T-helper 9 cell (primary cell): ENCODE measurements at places on chromosomes 7 and 10.

GRCh38 chr7:92595281-92595680, 5.1 kb upstream of the FAM133B start:
- DNase-seq, result no peak

GRCh38 chr10:110410329-110411046, 87.2 kb upstream of the DUSP5 start:
- no peak for DNase-seq

- DNase-seq, result no peak
Measured at GRCh38 chr7:101168412-101169049, 3.2 kb upstream of the VGF start.

DNA sequence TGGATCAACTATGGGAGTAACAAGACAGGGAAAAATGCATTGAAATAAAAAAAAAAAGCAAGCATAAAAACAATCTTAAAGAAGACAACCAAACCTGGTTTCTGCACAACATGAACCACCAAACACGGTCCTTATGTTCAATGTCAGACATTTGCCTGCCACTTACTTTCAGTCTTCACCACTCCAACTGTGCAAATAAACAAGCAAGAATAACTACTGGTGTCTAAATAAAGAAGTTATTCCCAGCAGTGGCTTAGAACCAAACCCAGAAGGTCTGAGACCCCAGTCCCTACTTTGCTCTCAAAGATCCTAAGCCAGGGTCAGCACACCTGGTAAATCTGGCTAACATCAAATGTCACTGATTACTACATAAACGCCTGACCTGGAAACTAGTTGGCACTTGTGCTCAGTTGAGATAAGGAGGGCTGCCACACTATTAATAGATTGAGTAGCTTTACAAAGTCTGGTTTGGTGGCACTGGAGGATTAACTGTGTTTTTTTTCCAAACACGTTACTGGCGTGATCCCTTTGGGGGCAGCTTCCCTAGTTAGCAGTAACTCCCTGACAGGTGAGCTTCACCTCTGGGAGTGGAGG, 62.7 kb upstream of the ABLIM1 start:
- no peak for DNase-seq

- DNase-seq, result no peak
Measured at GRCh38 chr7:41874201-41874785, 171.4 kb upstream of the INHBA start.

DNA sequence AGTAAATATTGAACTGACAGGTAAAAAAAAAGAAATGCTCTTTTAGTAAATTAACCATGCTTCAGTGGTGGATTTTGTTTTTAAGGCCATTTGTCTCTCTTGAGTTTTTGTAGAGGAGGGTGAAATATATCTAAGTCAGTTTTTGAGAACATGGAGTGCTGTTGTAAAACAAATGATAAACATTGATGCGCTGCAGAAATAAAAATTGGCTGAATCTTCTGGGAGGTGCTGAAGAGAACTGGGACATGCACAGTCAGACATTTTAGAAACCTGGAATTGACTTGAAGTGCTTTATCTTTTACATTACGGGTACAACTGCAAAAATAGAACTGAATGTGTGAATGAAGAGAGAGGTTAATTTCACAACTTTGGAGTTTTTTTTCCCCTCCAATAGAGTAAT, 203.0 kb upstream of the HDAC9 start:
- DNase-seq, result no peak

DNA sequence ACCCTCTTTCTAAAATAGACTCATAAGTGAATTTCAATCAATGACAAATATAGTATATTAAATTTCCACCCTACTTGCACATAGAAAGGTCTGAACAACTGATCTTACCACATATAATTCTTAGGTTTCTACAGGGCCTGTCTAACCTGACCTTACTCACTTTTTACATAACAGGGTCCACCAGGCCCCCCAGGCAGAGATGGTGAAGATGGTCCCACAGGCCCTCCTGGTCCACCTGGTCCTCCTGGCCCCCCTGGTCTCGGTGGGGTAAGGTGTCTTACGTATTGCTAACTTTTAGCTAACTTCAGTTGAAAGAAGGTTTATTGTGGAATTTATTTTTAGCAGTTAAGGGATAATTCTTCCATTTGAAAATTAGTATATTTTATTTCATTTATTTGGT, 5.3 kb downstream of the COL1A2 start:
- no peak for DNase-seq

GRCh38 chr10:43868952-43869351, 220.3 kb upstream of the ZNF32 start:
- no peak for DNase-seq

DNA sequence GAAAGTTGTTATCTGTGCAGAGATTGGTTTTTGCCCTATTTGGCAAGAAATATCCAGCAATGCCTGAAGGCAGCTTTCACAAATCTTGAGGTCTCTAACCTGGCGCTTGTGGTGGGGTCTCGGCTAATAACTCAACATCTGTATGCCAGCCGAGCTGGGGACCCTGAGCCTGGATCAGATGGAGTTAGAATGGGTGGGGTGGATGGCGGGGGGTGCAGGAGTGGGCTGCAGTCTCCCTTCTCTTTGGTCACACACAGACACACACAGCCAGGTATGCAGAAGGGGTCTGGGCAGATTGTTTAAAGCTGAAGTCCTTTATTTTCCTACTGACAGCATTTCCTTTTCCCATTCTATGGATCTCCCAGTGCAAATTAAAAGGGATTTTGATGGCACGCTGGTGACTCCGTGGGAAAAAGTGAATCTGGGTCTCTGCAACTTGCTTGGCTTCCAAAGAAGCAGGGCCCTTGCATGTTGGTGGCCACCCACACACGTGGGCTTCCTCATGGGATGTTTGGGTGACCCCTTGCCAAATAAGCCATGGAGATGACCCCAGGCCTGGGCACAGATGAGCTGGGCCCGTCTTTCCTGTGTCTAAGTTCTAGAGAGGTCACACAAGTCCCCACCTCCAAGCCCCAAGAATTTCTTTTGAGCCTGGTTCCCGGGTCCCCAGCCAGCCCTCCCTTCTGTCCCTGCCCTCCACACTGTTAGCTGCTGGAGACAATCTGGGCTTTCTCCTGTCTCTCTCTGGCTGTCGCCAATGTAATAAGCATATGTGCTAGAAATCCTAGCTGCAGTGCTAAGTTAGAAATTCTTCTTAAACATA, 39.9 kb upstream of the EMX2 start:
- no peak for DNase-seq

GRCh38 chr10:120508393-120508792, 51.4 kb downstream of the PLPP4 start:
- DNase-seq, result no peak

DNA sequence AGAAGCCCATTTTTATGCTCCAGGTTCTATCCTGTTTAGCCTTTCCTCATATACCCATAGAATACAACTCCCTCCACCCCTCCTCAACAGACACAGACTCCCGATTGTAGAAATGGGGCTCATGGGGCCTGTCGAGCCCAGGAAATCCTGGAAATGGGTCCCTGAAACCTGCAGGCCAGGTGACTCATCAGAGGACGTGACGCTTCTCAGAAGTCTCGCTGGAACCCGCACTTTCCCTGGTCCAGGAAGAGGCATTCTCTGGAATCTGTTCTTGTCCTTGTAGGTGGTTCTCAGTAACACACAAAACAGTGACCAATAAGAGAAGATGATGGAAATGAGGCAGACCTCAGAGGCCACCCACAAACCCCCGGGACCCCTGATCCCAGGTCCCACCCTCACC, 244.8 kb upstream of the PPP2R2D start:
- DNase-seq, result no peak

DNA sequence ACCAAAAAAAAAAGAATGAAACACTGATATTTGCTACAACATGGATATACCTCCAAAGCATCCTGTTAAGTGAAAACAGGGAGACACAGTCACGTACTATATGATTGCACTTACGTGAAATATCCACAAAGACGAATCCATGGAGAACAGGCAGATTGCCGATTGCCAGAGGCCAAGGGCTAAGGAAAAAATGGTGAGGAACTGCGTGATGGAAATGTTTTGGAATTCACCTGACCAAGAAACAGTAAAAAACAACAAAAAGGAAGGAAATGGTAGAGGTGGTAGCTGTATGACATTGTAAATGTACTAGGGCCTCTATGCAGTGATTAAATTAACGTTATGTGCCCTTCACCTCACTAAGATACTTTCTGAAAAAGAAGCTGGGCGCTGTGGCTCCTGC, 44.1 kb upstream of the GTF2IRD1 start:
- DNase-seq, result no peak

GRCh38 chr7:46291601-46292150, 370.6 kb upstream of the IGFBP3 start:
- no peak for DNase-seq

DNA sequence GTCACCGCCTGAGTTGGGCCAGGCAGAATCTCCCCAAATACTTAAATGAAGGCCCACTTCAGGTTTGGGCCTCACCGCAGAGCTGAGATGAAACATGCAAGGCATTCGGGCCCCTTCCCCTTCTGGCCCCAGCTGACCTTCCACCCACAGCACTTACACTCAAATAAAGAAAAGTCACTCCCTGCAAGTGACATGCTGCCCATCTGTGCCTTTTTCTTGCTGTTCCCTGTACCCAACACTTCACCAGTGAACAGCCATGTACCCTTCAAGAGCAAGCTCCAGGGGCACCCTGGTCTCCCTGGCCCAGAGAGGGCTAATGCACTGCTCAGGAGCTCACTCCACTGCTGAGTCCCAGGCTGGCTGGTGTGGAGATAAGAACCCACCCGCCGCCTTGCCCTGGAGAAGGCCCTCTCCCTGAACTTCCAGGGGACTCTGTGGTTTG, 40.7 kb downstream of the ZCCHC24 start:
- no peak for DNase-seq

DNA sequence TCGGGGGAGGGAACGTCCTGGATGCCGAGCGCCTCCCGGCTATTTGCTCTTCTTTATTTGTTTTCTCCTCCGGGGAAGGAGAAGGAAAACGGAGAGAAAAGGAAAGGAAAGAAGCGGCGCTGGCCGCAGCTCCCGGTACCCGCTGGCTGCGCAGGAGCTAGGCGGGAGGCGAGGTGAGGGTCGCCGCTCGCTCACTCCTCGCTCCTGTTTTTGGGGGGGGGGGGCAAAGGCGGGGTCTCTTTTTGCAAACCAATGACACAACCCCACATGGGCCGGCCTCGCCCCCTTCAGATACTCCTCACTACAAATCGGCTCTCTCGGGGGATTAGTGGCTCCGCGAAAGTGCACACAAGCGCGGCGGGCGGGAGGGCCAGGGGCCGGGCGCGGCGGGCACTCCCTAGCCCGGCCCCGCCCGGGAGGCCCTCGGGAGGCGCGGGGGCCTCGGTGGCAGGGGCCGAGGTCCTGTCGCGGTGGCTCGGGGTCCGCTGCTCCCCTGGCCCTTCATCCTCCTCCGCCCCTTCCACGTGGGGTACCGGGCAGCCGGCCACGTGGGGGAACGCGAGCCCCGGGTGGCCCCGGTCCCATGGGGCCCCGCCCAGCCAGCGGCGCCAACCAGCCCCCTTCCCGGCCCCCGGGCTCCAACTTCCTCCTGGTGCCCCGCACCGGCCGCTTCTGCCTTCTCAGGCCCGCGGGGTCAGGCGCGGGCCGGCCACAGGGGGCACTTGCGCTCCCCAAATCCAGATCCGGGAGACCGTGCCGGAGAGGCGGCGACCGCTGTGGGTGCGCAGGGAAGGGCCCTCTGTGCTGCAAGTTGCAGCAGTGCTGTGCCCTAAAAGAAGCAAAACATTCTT, 718 bp upstream of the CTBP2 start:
- no peak for DNase-seq

- no peak for DNase-seq
Measured at GRCh38 chr7:73901823-73902597, 41.1 kb downstream of the TMEM270 start.

DNA sequence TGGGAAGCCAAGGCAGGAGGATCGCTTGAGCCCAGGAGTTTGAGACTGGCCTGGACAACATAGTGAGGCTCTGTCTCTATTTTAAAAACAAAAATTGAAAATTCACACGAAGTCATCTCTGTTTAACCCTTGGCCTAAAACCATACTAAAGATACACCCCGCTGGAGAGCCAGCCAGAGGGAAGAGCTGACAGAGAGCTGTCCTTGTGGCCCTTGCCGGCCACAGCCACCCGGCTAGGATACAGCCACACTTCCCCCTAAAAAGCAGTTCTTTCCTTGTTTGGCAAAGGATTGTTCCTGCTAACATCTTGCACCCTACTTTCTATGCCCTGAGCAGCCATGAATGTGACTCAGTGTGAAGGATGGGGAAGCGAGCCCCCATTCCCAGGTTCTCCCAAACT, 49.6 kb downstream of the SH3PXD2A start:
- no peak for DNase-seq

DNA sequence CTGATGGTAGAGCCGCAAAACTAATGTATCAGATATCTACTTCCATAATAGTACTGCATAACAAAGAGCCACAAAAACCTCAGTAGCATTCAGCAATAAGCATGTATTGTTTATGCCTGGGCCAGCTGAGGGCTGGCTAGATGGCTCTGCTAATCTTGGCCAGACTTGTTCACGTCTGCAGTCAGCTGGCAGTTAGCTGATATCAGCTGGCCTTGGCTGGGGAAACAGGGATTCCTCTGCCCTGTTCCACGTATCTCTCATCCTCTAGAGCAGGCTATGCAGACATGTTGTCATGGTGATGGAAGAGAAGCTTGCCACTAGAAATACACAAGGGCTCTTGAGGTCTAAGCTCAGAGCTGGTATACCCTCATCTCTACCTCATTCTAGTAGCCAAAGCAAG, 62.9 kb downstream of the GRM8 start:
- no peak for DNase-seq

GRCh38 chr10:8059191-8059936, 4.9 kb downstream of the GATA3 start:
- DNase-seq, result no peak

GRCh38 chr10:96591946-96592345, 5.1 kb upstream of the TM9SF3 start:
- no peak for DNase-seq

DNA sequence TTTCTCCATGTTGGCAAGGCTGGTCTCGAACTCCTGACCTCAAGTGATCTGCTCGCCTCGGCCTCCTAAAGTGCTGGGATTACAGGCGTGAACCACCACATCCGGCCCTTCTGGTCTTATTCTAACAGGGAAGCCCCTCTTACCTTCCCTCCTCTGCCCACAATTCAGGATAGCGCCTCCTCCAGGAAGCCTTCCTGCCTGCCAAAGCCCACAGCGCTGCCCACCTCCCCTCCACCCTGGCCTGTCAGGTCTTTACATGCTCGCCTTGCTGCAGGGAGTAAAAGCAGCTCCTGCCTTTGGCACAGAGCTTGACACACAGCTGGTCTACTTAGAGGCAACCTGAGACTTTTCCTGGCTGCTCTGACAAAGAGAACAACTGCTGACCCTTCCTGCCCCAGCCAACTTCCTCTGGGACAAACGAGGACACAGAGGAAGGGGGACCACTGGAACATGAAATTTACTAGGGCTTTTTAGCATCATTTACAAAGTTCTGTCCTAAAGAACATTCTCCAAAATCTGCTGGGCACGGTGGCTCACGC, 13.2 kb downstream of the MLXIPL start:
- DNase-seq, result no peak

- DNase-seq, result no peak
Measured at GRCh38 chr10:44425466-44425865, 40.6 kb upstream of the CXCL12 start.

DNA sequence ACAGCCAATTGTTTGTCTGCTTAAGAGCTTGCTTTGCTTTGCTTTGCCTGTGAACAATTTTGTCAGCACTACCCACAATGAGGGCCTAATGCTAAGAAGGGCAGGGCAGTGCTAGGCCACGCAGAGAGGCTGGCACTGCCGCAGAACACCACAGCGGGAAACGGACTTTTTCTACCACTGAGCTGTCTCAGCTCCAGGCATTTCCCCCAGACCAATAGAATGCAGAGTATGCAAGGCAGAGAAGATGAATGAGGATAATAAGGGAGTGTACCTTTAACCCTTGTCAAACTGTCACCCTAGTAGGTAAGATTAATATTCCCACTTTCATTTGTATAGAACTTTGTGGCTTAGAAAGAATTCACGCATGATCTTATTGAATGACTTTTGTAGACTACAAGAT, 104.5 kb downstream of the SH3PXD2A start:
- DNase-seq, result no peak
